Esophagus mucosa (tissue), 1 donor: ENCODE measurements at places on chromosomes 1 and 21. TPM values are rescaled to one million over a fixed set of nuclear protein-coding genes. Genes with fewer than 3 reads are reported as not detected.

DNA sequence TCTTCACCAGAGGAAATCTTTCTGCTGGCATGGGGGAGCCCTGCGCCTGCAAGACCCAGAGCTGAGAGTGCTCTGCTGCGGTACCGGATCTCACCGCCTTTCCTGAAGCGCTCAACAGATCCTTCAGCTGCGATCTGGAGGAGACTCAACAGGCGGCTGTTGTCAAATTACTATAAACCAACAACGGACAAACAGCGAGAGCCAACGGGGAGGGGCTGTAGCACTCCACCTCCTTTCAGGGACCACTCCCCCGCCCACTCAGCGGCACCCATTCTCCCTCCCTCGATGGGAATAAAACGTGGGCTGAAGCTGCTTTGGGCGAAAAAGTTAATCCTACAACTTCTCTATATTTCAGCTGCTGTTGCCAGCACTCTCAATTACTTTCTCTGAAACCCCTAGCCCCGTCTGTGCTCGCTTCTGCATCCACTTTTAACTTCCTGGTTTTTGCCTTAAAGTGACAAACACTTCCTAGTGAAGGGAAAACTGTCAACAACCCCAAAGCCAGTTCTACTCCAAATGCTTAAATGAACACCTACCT, at the start of gene FMO5:
TSS of gene FMO5 (minus strand) at position 147 of the 538 bp plus-strand sequence. CDS start 310 bp downstream, outside the sequence.
- peak; percentile 73 for ATAC-seq

Gene CHODL
- total RNA-seq: 0.72 TPM

DNA sequence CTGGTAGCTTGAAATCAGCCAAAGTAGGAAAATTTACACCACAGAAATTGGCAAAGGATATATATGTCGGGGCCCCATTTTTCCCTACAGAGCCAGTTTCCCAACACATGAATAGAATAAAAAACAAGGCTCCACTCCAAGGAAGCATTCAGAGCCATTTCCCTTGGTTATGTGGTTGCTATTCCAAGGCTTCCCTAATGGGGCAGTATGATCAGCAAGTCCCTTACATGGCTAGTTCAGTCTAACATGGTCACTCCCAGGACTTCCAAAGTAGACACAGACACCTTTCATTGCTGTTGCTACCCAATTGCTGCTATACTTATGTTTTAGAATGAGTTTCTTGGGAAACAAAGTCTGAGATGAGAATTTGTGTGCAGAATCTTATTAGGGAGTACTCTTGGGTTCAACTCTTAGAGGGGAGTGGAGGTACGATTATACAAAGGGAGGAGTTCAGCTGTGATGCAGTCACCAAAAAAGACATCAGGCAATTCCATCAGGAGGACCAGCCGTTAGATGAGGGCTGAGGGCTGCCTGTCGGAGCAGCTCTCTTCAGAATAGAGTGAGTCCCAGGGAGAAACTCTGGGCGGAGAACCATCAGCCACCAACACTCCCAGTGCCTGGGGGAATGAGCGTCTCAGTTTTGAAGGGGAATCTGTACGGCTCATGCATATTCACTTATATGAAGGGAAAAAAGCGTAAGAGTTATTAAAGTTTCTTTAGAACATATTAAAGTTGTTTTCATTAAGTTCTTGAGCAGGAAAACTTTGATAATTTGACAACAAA, 92.9 kb downstream of the C21orf91 start:
- ATAC-seq: no peak

Gene MAP3K7CL
- total RNA-seq: 3.1 TPM

DNA sequence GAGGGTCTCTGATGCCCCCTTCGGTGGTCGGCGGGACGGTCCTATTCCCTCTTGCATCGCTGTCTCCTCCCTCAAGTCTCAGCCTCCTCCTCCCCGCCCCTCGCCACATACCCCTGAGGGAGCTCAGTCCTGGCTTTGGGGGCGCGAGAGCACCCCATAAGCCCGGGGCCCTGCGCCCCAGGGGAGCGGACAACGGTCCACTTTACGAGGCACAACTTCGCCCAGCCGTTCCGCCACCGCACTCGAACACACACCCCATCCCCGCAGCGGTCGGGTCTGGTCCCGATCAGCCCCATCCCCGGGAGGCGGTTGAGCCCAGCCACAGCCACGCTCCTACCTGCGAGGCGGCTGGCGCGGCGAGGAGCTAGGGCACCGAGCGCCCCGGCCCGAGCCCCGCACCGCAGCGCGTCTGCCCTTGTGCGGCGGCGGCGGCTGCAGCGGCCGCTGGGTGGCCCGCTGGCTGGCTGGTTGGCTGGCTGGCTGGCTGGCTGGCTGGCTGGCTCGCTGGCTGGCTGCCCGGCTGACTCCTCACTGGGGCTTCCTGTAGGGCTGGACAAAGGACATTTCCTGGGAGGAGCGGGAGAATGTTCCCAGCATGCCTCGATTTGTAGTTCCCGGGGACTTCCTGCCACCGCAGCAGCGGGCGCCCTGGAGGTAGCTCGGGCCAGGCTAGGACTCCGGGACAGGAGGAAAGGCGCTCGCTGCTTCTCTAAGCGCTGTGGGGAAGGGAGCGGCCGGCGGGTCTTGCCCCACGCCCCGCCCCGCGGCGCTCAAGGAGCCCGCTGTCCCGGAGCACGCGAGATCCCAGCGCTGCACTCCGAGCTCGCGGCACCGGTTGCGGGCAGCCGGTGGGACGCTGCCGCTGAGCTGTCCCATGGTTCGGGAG, at the start of gene ZNF697:
TSS of gene ZNF697 (minus strand) at position 533 of the 886 bp plus-strand sequence. CDS start 22,166 bp downstream, outside the sequence.
- peak; percentile 95 for ATAC-seq

Gene PPM1J
- total RNA-seq: 2.1 TPM

Gene MROH7
- total RNA-seq: 0.68 TPM

DNA sequence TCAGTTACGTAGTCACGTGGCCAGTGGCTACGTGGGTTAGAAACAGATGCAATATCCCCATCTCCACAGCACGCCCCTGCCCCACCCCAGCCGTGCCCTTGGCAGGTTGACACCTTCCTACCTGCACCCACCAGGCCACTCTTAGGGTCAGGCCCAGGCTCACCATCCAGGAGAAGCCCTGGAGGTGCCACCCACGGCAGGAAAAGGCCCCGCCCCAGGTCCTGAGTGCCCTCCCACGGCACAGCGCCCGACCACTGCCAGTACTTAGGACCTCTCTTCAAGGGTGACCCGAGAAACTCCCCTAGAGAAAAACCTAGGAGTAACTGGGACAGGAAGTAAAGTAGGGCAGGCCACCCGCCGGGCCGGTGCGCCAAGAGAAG, 1.5 kb downstream of the C1orf35 start:
- peak; percentile 7 for ATAC-seq

DNA sequence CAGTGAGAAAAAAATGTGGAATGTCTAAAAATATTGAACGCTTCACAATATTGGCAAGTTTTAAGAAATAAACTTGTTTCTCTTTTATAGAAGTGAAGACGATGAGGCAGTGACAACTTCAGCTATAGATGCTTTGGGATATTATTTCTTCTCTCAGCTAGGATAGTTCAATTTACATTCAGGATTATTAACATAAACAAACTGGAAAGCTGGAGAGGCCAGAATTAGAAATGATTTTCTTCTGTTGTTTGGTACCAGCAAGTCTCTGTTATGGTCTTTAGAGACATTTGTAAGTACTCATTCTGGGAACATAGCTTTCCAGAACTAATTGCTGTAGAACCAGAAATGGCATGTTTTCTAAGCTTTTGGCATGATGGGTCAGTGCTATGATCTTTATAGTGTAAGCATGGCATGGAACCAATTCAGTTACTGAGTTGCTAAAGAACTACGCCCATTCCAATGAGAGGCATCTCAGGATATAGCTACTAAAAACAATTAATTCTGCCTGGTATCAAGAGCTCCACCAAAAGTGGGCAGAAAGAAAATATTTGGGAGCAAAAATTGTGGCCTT, 599.5 kb upstream of the B3GALT2 start:
- no peak for ATAC-seq

DNA sequence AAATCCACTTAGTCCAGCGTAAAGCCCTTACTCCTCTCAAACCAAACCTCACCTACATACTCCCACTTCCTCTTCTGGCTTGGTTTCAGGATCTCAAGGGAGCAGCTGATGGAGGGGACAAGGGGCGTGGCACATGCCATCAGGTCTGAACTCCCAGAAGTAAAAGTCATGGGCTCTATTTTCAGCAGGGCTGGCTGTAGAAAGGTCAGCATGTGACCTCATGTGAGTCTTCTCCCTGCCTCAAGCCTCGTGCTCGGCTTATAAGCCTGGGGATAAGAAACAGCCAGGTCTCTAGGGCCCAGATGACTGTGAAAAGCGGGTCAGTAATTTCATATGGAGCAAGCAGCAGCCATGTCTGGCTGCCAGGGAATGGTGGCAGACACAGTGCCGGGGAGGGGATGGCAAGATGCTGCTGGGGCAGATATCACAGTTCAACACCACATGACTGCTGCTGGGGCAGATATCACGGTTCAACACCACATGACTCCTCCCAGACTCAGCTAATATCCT, 227.9 kb downstream of the KCNH1 start:
- no peak for ATAC-seq

Gene GBP7
- total RNA-seq: not detected

- no peak for ATAC-seq
These were observed 342.4 kb downstream of the USP25 start for GRCh38 chr21:16072221-16072620.

GRCh38 chr1:45644661-45645060, 20.8 kb upstream of the CCDC17 start:
- ATAC-seq: no peak

DNA sequence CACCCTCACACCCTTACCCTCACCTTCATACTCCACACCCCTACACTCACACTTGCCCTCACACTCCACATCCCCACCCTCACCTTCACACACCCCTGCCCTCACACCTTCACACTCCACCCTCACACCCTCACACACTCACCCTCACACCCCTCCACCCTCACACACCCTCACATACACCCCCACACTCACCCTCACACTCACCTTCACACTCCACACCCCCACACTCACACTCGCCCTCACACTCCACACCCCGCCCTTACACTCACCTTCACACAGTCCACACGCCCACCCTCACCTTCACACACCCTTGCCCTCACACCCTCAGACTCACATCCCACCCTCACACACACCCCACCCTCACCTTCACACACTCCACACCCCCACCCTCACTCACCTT, 43.6 kb upstream of the EDN2 start:
- ATAC-seq: no peak

Gene PLA2G2D
- total RNA-seq: 0.20 TPM
